ENCODE measurements at places on chromosomes 5 and 9.

- no peak for DNase-seq
These were observed 544.5 kb upstream of the ZNF608 start for GRCh38 chr5:125290935-125291334.

GRCh38 chr5:65563777-65564176 lies 681 bp downstream of the PPWD1 start:
- DNase-seq, result no peak

DNA sequence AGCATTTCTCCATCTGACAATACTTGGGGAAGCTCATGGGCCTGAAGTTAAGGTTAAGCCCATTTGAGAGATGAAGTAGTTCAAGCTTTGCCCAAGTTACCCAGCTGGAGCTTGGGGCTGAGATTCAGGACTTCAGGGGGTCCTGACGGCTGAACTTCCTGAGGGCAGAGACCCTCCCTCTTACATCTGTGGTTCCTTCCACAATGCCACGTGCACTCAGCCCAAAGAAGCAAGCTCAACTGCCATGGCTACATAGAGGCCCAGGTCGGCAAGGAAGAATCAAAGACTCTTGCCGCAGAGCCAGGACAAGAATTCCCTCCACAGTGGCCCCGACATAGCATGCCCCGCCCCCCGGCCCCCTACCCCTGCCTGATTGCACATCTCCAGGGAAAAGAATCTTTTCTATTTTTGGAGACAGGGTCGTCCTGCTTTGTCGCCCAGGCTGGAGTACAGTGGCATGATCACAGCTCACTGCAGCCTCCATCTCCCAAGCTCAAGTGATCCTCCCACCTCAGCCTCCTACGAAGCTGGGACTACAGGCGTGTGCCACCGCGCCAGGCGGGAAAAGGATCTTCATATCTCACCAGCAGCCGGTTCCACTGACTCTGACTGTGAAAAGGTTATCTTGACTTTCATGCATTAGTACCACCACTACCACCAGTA lies 9.2 kb downstream of the PHF19 start:
- DNase-seq, result no peak

DNA sequence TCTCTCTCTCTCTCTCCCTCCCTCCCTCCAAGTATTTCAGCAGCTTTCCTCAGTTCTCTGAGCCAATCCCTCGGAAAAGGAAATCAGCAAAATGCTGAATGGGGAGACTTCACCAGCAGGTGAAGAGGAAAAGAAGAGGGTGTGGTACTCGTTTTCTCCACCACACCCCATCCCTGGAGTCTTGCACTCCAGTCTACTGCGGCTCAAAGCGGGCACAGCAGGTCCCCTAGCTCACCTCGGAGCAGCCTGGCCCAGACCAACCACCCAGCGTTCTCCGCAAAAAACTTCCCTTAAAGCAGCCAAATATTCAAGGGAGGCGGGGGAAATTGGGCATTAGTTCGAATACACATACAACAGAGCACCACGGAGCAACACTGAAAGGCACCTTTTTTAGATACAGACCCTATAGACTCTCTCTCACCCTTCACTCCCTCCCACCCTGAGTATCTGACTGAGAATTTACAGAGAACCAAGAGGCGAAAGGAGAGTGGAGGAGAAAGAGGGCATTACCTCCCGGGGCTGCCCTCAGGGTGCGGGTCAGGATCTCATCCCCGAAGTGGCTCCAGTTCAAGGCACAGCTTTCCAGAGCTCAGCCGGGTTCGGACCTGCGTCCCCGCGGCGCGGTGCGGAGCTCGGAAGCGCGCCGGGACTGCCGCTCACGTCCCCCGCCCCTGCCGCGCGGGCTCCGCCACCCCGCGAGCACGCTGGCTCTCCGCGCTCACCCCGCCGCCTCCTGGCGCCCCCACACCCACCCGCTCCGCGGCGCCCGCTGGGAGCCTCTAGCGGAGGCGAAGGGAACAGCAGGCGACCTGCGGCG lies 1638.5 kb upstream of the C9orf72 start:
- DNase-seq, result no peak

DNA sequence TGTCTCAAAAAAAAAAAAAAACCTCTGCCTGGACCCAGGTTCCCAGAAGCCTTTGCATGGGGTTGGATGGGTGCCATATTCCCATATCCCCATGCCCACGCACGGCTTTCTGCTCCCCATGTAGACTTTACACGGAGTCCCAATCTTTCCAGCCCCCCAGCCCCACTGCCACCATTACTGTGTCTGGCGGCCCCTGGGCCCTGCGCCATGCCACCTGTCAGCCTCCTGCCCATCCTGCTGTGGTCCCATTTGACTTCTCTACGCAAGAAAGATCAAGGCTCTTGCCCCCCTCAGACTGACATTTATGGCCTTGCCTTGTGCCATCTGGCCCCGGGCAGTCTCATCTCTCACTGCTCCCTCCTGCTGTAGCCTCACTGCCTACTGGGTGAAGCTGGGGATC lies 6.5 kb upstream of the AK1 start:
- DNase-seq, result no peak

- no peak for DNase-seq
These were observed 763 bp upstream of the IRX2 start for GRCh38 chr5:2752059-2752820.

DNA sequence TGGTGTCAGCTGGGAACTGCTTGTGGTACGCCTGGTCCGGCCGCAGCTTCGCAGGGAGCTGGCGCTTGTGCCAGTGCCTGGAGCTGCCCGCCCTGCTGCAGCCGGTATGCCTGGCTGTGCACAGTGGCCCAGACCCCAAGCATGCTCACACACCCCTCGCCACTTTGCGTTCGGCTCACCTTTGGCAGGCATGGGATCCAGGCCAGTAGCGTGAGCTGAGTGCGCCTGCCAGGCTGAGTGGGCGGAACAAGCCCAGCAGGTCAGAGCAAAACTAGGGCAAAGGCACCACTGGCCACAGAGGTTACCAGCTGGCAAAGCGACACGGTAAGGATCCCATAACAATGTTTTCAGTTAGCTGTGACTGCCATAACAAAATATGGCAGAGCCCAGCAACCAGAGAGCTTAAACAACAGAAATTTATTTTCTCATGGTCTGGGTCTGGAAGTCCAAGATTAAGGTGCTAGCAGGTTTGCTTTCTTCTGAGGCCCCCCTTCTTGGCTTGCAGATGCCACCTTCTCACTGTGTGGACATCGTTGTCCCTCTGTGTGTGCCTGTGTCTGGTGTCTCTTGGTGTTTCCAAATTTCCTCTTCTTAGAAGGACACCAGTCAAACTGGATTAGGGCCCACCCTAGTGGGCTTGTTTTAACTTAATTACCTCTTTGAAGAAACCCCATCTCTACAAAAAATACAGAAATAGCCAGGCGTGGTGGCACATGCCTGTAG lies 61.6 kb downstream of the PSAT1 start:
- DNase-seq, result no peak

GRCh38 chr5:80793354-80793753 lies 138.6 kb upstream of the DHFR start:
- no peak for DNase-seq

GRCh38 chr9:121607434-121608167 lies 43.8 kb upstream of the DAB2IP start:
- no peak for DNase-seq

- no peak for DNase-seq
These were observed 26.3 kb downstream of the SHLD3 start for GRCh38 chr5:65651144-65651543.

DNA sequence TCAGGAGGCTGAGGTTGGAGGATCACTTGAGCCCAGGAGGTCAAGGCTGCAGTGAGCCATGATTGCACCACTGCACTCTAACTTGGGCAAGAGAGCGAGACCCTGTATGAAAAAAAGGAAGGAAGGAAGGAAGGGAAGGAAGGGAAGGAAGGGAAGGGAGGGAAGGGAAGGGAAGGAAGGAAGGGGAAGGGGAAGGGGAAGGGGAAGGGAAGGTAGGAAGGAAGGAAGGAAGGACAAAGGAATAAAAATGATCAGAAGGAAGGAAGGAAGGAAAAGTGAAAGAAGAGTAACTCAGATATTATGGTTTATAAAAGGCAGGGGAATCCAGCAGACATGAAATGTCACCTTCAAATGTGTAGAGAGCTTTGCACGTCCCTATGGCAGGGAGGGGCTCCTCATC lies 64.4 kb downstream of the USP20 start:
- no peak for DNase-seq

- DNase-seq, result no peak
These were observed 591.9 kb downstream of the LRRC70 start for GRCh38 chr5:63170486-63170885.

- DNase-seq, result no peak
These were observed 27.7 kb downstream of the AUH start for GRCh38 chr9:91334053-91334452.

DNA sequence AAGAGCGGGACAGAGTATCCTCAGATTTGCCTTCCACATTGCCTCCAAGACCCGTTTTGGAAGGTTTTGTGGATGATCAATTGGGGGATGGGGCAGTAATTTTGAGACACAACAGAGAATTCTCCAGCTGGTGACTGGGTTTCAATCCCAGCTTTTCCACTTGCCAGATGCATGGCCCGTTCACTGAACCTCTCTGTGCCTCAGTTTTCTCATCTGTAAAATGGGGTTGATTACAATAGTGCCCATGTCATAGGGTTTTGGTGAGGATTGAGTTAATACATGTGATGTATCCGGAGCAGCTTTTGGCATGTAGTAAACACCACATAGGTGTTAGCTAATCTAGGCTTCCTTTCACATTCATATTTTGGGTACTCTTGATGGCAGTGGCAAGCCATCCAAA lies 59.7 kb downstream of the PSAT1 start:
- DNase-seq, result no peak

- no peak for DNase-seq
These were observed 23.4 kb downstream of the SFXN1 start for GRCh38 chr5:175501759-175502158.

- DNase-seq, result no peak
These were observed 88.3 kb downstream of the PIK3R1 start for GRCh38 chr5:68303754-68304420.

GRCh38 chr5:73985145-73985544 lies 359.1 kb downstream of the ARHGEF28 start:
- no peak for DNase-seq

DNA sequence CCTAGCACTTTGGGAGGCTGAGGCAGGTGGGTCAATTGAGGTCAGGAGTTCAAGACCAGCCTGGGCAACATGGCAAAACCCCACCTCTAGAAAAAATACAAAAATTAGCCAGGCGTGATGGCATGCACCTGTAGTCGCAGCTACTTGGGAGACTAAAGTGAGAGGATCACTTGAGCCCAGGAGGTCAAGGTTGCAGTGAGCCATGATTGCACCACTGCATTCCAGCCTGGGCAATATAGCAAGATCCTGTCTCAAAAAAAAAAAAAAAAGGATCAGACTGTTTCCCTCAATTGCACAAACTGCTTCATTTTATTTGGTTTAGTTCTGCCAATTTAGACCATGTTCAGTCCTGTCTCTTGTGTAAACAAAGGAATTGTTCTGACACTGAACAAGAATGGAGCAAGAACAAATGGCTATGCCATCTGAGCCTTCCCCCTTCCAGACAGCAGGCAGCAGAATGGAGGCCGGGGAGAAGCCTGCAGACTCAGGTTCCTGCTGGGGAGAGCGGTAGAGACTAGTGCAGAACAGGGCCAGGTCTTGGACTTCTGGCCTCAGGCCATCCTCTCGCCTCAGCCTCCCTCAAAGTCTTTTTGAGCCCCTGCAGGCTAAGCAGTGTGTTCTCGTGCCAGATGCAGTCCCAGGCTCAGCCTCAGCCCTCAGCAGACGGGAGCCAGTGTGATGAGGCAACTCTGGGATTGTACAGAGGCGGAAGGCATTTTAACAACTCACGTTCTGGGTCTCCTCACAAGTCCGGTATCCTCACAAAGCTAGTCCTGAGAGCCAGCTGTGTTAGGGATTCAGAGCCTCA lies 18.2 kb downstream of the HNRNPH1 start:
- no peak for DNase-seq

DNA sequence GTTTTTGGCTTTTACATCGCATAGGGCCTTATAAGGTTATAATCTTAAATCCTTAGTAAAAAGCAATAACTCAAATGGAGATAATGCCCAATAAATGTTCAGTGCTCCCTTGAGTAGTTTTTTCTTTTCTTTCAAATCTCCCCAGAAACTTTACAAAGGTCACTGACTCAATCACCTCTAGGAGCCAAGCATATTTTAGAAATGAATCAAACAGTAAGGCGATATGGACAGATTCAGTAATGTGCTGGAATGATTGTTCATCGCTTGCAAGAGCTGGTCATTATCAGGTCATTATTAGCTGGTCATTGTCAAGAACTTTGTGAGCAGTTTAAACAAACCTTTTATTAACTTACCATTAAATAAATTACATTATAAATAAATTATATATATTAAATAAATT lies 130.4 kb upstream of the SLIT3 start:
- no peak for DNase-seq

GRCh38 chr5:4182144-4182543 lies 586.5 kb downstream of the IRX1 start:
- no peak for DNase-seq

- peak; percentile 84 for DNase-seq
These were observed 95.9 kb upstream of the TNC start for GRCh38 chr9:115213818-115214334.

GRCh38 chr5:178688551-178688950 lies 41.9 kb downstream of the ZNF354A start:
- no peak for DNase-seq

- DNase-seq, result no peak
These were observed 37.7 kb downstream of the DRD1 start for GRCh38 chr5:175406300-175406699.

DNA sequence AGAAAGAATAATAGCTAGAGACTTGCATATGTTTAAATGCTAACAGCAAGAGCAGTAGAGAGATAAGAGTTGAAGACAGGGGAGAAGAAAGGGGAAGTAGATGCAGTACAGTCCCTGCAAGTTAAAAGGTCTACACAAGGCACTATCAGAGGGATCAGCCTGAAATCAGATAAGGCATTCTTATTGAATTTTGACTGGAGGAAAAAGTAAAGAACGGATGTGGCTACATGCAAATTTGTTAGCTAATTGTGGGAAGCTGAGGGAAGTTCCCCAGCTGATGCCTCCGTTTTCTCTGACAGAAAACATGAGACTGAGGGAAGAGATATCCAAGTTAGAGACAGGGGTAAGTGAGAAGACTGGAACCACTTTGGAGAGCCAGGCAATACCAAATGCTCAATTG lies 12.9 kb upstream of the RHOBTB3 start:
- DNase-seq, result no peak

DNA sequence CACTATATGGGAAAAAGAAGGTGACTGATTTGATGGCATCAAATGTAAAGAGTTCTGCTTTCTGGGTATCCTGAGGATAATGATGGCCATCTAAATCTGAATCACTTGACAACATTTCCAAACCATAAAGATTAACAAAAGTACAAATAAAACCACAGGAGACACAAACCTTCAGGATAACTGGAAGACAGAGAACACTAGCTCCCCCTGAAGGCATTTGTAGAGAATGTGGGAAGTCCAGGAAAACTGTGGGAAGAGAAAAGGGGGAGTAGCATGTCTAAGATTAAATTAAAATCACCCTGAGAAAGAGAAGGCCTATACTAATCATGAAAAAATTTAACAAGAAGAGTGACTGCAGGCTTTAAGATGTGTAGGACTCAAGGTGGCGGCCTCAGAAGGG lies 116.2 kb downstream of the PRELID2 start:
- no peak for DNase-seq

GRCh38 chr5:135157421-135158313 lies 123.6 kb upstream of the PITX1 start:
- DNase-seq, result no peak
